Large intestine (tissue), 12 donors: ENCODE measurements at places on chromosomes 11 and 22.

DNA sequence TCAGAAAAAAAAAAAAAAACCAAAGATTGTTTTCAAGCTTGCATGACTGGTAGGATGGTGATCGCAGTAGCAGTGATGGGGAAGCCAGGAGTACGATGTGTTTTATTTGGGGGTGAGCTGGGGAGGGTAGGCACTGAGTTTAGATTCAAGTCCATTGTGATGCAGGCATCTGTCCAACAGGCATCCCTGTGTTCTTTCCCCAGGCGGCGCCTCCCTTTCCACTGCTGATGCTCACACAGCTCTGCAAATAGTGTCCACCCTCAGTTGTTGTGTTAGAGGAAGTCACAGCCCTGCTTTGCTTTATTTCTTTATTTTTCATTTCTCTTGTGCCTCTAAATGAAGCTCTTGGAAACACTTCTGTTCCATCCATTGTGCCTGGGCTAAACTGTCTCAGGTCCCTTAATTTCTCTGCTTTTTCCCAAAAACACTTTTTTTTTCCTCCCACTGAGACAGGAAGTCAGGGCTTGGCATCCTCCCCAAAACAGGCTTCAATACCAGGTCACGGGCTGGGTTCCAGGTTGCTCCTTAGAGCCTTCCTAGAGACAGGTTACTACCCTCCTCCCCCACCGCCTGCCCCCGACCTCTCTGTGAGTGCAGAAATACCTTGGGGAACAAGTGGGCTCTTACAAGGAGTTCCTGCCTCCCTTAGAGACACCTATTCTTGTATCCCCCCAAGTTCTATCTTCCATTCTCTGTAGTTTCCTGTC is 38.6 kb upstream of the HSPA8 start:
- no peak overlapping the region for H3K4me3 ChIP-seq
- no peak for DNase-seq
- H3K4me1 ChIP-seq, result no peaks in the 10 kb centered on the region

DNA sequence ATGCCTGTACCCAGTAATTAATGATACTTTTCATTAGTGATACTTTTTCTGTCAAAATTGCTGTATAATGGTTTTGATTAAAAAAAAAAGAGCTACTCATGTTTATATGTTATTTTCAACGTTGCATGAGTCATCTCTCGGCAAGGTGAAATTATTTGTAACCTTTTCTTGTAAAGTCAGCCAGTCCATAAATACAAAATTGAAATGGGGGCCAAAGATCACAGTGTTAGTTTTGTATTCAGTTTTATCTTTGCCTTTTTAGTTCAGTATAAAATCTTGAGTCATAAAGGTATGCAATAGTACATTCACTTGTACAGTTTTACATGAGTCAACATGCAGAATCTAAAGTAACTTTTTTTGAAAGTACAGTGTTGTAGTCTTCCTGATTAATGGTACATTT is 4.3 kb downstream of the ARHGEF12 start:
- H3K4me3 ChIP-seq, result no peak overlapping the region
- H3K36me3 ChIP-seq, result no peaks in the 10 kb centered on the region
- H3K27ac ChIP-seq, result peak overlapping the region; percentile 19
- H3K27me3 ChIP-seq, result no peaks in the 10 kb centered on the region
- H3K4me1 ChIP-seq, result peaks cover 36% of the 10 kb centered on the region

DNA sequence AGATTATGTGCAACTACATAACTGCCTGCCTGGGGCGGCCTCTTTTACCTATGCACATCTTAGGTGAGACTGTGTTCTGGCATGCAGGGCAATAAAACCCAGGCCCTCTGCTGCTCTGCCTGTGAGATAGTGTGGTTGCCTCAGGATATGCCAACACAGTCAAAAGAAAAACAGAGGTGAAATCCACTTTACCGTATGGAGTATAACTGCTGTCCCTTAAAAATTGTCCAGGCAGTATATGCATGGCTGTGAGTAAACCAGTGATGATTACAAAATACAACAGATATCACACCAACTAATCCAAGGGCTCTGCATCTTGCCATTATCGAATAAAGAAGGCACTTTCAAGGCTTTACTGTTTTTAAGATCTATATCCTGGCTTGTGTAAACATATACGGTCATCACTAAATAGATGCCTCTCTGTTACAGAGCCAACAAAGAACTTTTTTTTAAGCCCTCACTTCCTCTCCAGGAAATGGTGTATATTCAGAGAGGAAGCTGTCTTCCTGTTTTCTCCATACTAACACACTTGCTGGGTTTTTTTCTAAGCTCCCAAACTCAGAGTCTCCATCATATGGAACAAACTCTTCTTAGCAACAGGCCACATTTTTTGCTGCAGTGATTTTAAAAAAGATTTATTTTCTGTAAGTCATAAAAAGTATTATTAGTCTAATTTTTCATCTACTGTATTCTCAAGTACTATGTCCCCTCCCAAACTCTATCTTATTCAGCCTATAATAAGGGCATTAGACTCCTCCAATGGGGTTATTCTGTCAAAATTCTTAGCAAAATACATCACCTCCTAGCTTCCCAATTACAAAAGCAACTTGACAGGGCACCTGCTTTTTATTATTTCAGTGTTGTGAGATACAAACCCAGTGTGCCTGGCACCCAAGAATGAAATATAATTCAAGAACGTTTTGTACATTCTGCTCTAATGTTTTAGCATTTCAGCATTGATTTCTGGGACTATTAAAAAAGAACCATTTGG is 135.2 kb downstream of the MAML2 start:
- no peak overlapping the region for H3K4me3 ChIP-seq
- H3K27ac ChIP-seq, result peak overlapping the region; percentile 59
- peak; percentile 62 for DNase-seq
- H3K36me3 ChIP-seq, result no peaks in the 10 kb centered on the region

- DNase-seq, result no peak
- H3K36me3 ChIP-seq, result no peaks in the 10 kb centered on the region
- peaks cover 12% of the 10 kb centered on the region for H3K27me3 ChIP-seq
- H3K4me3 ChIP-seq, result no peak overlapping the region
- H3K27ac ChIP-seq, result no peak overlapping the region
Observed at GRCh38 chr11:45037434-45038005, 86.8 kb upstream of the TP53I11 start.

GRCh38 chr22:49633010-49633324 is 194.7 kb downstream of the BRD1 start:
- H3K4me1 ChIP-seq, result no peaks in the 10 kb centered on the region
- DNase-seq, result no peak
- no peak overlapping the region for H3K27ac ChIP-seq
- H3K4me3 ChIP-seq, result no peak overlapping the region
- H3K36me3 ChIP-seq, result no peaks in the 10 kb centered on the region
- H3K27me3 ChIP-seq, result no peaks in the 10 kb centered on the region
